ENCODE measurements at places on chromosomes 3 and 15.

DNA sequence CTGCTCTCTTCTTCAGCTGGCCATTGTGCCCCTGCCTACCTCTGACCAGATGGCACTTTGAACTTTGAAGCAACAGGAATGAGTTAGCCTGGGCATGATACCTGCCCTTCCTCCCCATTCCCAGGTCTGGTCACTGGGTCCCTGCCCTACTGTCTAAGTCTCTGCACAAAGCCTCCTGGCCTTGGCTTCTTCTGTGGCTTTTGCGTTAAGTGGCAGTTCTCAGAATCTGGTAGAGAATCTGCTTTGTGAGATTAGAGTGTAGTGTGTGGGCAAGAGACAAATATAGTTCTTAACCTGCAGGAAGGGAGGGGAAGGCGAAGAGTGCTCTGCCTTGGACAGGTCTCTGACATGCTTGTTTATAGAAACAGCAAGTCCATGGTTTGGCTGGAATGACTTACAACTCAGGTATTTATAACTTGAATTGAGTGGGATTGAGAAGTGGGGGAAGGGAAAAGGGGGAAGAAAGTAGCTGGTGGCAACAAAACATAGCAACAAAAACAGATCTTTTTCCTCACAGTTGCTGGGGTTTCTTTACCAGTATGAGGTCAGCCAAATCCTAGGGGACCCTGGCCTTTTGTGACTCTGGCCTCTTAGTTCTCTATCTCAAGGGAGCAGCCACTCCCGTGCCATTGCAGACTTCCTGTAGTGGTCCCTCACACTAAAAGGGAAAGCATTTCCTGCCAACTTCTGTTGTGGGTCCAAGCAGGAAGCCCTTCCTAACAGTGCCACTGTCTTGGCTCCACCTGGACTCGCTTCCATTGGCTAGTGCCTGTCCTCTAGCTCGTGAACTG lies 16.7 kb downstream of the MAPKBP1 start:
- no peak for DNase-seq

- DNase-seq = no peak
Measured at GRCh38 chr3:30527720-30528119, 78.7 kb upstream of the TGFBR2 start.

DNA sequence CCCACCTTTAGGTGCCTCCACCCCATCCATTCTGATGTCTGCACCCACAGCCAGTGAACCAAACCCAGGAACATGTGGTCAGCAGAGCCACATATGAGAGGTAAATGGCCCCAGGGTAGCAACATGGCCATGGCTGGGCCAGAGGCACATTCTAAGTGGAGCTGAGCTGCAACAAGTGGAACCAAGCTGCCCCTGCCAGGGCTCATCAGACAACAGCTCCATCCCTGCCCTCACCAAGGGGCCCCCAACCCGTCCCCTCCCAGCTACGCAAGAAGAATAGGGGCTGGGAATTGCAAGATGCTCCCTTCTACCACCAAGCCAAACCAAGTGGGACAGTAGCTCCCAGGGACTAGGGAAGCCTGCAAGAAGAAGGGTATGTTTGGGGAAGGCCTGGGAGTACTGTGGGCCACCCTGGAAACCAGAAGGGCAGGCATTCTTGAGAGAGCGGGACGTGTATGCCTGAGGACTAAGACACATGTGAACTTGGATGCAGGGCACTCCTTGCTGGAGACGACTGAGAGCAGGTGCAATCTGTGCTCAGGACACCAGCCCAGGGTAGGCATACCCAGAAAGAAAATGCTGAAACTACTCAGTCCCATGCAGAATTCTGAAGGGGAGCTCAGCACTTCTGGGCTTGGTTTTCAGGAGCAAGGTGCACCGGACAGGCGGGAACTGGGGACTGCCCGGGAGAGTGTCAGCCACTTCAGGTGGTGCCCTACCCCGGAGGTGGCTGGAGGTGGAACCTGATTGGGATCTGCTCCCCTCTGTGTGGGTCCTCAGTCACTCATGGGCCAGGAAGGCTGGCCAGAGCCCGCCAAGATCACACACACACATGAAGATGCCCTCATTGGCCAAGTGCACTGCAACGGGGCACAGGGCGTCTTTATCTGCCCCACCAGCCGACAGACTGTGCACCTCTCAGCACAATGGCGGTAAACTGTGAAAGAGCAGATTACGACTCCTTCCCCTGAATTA lies 9.5 kb downstream of the MYL3 start:
- no peak for DNase-seq

DNA sequence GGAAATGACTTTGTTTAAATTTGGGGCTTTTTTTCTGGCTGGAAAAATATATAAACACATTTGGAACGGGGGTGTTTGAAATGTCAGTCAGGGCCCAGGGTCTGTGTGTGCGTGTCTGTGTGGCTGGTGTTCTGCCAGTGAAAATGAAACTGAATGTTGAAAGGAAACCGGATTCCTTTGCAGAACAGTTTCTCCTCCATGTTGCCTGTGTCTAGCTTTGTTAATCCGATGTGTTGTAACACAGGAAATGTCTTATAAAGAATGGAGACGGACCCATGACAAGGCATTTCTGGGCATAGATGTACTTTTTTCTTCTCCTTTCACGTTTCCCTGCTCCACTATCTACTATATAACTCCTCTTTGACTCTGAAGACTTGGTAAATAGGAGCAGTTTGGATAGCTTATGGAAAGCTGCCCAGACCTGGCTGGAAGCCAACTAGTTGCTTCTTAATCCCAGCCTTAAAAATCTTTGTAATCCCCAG lies 2.8 kb downstream of the SQOR start:
- DNase-seq = no peak

DNA sequence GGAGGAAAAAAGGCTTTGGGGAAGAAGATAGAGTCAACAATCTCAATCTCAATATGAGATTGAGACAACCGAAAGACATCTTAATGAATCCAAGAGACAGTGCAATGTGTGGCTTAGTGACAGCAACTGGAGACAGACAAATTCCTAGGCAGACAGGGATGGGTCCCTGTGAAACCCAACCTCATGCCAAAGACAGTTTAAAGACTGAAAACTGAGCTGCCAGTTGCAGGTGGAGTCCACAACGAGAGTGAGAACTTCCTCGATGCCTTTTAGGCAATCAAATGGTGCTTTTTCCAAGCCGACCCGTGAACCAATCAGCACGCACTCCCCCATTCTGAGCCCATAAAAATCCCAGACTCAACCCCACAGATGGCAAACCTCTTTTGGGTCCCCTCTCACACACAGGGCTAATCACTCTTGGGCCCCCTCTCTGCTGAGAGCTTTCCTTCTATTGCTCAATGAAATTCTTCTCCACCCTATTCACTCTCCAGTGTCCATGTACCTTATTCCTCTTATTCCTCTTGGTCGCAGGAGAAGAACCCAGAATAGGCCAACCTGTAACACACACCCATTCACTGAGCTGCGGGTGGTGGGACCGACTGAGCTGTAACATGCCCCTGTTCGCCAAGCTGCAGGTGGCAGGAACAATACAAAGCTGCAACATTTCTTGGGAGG lies 34.8 kb downstream of the ZMAT3 start:
- DNase-seq = no peak

GRCh38 chr15:100738614-100739013 lies 136.2 kb downstream of the ASB7 start:
- no peak for DNase-seq

- DNase-seq = peak; percentile 61
Measured at GRCh38 chr3:108125550-108126071, 34.8 kb upstream of the CD47 start.

DNA sequence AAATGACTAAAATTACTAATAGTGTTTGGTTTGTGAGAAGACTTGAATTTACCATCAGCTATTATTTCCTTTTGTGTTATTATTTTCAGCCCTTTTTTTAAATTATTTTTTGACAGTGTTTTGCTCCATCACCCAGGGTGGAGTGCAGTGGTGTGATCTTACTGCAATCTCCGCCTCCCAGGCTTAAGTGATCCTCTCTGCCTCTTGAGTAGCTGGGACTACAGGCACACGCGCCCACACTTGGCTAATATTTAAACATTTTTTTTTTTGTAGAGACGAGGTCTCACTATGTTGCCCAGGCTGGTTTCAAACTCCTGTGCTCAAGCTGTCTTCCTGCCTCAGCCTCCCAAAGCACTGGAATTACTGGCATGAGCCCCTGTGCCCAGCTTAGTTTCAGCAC lies 31.7 kb upstream of the UTS2B start:
- DNase-seq = no peak

GRCh38 chr15:69451951-69452691 lies 497 bp upstream of the RPLP1 start:
- no peak for DNase-seq

GRCh38 chr15:57012556-57012955 lies 94.1 kb downstream of the TCF12 start:
- DNase-seq = no peak

DNA sequence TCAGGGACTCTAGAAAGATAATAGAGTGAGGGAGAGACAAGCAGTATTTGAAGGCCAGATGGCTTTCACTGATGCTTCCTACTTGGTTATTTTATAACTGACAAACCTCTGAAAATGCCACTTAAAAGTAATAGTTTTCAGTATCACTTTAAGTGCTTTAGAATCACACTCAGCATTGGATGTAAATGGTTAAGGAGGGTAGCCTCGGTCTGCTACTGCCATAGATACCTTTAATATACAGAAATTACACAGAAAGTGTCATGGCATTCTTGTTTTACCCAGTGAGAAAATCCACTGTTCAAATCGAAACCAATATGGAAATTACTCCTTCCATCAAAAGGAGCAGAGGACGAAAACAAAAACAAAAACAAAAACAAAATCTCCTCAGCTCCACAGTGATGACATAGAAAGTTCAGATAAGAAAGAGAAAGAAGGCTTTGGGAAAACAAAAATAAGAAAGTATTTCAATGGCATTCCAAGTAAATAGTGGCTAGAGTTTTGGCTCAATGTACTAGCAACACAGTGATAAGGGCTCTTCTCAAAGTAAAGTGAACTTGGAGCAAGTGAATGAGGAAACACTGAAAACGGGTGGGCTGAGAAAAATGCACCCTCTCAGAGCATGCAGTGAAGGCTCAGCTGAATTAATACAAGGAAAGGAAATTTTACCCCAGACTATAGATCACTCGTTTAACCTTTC lies 43.2 kb upstream of the CD47 start:
- no peak for DNase-seq

DNA sequence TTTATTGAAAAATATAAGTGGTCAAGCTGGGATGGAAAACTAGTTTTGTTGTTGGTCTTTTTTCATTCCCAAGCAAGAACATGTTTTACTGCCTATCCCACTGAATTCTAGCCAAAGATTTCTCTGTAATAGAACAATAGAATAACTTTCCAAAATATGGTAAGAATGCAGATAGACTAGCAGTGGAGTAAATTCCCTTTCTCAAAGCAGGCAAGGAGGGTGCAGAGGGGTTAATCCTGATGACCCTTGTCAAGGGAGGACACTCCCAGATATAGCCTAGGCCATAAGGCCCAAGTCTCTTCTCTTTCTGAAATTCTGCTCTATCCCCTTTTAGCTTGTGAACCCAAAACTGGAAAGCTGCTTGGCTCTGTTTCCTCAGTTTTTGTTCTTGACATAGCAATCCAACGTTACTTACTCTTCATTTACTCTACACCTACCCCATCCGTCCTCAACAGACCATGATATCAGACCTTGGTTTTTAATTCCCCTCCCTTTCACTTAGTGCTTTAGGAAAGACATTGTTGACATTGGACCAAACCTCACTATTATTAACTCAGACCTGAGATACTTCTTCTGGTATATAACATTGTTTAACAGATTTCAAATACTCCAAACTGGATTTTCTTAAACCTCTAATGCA lies 453.6 kb upstream of the THBS1 start:
- no peak for DNase-seq

DNA sequence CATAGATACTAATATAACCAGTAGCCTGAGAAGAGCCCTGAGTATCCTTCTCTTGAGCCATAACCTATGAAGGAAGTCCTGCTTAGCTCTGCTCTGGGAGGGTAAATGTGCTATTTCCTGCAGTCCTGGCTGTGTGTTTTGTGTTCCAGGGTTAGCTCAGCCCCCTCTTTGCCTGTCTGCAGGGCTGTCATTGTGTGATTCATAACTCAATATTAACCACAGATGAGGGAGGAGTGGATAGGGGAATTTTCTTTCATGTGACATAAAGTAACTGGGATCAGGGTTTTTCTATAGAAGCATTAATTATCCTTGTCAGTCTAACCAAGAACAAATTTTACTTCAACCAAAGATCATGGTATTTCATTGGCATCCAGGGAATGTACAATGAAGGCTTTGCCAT lies 183.3 kb upstream of the ZBTB20 start:
- no peak for DNase-seq

- no peak for DNase-seq
Measured at GRCh38 chr15:68205954-68206539, 915 bp upstream of the CALML4 start.

DNA sequence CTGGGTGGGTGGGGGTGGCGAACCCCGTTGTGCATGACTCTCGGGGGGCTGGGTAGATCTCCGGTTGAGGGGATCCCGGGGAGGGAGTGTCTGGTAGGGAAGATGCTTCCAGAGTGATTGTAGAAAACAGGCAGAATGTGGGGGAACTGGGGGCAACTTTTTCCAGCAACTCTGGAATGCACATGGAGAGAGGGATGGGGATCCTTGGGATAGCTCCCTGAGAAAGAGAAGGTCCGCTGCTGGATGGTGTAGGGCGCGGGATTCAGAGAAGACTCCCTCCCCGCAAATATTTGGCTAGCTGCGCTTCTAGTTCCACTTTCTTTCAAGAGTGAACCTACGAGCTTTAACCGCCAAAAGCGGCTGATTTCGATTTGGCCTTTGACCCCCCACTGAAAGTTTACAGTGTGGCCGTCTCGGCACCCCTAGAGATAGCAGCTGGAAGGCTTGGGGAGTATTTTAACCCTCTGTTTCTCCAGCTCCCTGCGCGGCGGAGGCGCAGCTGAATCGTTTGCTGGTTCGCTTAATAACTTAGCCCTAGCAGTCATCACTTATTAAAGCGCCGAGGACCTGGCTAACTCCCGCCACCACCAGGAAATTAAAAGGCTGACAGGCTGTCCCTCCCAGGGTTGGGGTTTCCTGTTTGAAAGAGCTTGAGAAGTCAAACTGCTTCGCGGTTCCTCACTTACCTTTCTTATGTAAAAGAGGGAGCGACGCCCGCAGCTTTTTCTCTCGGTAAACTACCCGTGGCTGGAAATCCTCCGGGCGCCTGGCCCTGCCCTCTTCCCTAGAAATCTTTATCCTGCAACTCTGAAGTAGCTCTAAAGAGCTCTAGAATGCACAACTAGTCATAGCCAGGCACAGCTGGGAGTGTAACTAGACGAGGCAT lies 1.2 kb downstream of the PHLDB2 start:
- peak; percentile 56 for DNase-seq

GRCh38 chr15:50181969-50182218 lies at the start of gene SLC27A2:
Gene SLC27A2, plus strand, starts transcription at chr15:50182196. Its CDS starts 232 bp downstream, at chr15:50182428.
- DNase-seq = no peak
